ENCODE measurements at places on chromosomes 13 and 19.

DNA sequence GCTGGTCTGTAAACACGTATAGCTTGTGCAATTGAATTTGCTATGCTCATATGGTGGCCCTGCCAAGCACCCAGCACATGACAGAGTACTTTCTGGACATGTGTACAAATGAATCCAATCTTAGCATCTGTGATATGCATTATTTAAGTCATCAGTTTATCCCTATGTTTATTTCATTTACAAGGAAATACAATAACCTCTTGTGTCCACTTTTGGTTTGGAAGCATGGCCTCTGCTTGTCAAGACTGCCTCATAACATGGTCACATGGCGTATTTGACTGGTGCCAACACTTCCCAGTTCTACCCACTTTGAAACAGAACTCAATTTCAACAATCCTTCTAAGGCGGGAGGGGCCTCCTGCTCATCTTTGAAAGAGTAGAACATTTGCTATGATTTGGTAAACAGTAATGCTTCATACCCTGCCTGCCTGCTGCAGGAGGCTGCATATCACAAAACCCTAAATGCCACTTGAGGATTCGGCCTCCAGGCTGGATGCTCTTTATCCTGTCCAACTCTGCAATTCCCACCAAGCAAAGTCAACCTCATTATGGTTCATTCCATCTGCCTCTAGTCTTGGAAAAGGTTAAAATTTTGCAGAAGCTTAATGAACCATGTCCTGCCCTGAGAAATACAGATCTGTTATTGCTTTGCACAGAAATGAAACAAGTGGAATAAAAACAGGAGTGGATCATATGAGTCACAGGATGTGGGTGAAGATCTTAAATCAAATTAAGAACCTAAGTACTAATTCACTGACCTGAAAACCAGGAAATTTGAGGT lies 151.3 kb downstream of the CYSLTR2 start:
- no peak for DNase-seq

- no peak for DNase-seq
Observed at GRCh38 chr19:45878043-45878794, 7.7 kb downstream of the IRF2BP1 start.

DNA sequence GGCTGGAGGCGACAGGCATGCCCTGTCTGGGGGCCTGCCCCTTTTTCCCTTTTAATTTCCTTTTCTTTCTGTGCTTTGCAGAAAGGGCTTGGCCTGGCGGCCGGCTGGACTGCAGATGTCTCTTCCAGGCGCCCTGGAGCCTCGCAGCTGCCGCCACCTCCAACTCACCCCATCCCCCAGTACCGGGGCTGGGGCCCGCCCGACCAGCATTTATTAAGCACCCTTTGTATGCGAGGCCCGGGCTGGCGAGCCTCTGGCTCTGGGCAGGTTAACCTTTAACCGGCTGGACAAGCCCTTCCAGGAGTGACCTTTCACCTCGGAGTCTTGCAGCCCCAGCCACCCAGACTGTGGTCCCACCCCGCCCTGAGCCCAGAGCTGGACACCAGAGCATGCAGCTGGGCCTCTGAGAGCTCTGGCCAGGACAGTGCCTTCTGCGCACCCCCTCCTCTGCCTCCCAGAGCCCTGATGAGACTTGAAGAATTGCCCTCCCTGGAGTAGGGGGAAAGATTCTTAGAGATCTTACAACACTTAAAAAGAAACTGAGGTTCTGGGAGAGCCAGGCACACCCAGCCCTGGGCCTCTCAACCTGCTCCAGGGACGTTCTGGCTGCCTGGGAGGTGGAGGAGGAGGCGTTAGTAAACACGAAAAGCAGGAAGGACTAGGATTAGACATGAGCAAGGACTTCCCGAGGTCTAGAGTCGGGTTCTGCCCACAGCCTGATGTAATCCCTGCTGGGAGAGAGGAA lies 1.1 kb upstream of the NR2F6 start:
- no peak for DNase-seq

GRCh38 chr19:2332341-2333026 lies 4.0 kb downstream of the SPPL2B start:
- DNase-seq, result no peak

GRCh38 chr13:28579322-28579721 lies 79.6 kb upstream of the POMP start:
- DNase-seq, result no peak

GRCh38 chr13:40387775-40388174 lies 278.7 kb downstream of the FOXO1 start:
- DNase-seq, result no peak

- no peak for DNase-seq
Observed at GRCh38 chr13:99661791-99662190, 160.5 kb downstream of the TM9SF2 start.

DNA sequence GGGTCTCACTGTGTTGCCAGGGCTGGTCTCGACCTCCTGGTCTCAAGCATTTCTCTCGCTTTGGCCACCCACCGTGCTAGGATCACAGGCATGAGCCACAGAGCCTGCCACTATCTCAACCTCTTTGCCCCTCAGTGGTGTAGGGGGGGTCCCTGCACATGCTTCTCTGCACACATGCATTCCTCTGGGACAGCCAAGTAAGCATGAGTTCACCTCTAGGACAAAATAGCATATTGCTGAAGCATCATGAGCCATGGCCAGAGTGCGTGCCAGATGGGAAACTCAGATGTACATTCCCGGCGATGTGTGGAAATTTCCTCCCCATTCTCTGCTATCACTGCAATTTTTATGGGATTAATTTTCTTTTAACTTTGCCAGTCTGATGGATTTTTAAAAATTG lies 23.1 kb downstream of the CHAF1A start:
- DNase-seq, result no peak

DNA sequence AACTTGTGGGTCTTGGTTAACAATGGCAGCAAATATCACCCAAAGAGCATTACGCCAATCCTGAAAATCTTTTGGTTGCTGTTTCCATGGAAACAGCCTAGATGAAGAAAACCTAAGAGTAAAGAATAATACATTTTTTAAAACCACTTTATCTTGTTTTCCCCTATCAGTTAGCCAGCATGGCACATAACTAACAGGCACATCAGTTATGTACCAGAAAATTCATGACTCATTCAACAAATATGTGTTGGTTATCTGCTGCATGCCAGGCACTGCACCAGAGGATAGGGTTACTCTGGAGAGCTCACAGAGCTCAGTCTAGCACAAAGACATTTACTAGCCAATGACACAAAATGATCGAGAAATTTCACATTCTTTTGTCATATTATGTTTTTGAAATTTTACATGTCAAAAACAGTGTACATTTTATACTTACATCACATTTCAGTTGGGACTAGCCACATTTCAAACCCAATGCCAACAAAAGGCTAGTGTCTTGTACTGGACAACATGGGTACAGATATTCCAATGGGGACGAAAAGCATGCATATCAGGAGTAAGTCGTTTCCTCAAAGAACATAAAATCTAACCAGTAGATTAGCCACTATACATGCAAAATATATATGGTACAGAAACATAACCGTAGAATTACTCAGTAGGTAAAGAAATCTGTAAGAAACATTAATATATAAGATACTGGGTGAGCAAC lies 20.3 kb downstream of the LNX2 start:
- DNase-seq, result no peak

- DNase-seq, result no peak
Observed at GRCh38 chr13:29893438-29893837, 43.0 kb upstream of the UBL3 start.

DNA sequence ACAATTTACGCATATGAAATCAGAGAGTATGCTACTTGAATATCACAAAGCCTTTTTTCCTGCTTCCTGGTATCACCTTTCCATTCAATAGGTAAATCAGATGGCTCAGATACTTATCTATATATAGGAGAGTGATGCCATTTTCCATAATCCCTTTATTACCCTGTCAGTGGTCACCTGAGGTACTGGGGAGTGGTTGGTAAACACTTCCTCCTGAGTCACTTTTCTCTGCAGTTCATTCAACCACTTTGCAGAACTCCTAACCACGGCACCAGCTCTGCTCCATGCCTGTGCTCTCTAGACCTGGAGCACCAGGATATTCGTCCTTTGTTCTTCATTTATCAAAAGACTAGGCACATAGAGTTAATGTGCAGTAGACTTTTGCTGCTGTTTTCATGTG lies 748.5 kb upstream of the KLHL1 start:
- peak; percentile 9 for DNase-seq

- no peak for DNase-seq
Observed at GRCh38 chr13:38180126-38180525, 169.5 kb upstream of the UFM1 start.

DNA sequence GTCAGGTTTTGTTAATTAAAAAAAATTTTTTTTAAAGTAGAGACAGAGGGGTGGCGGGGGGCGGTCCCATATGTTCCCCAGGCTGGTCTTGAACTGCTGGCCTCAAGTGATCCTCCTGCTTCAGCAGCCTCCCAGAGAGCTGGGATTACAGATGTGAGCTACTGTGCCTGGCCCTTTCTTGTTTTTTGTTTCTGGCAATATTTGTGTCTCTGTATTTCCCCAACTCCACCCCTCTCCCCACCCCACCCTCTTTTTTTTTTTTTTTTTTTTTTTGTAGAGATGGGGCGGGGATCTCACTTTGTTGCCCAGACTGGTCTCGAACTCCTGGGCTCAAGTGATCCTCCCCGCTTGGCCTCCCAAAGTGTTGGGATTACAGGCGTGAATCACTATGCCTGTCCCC lies 600 bp upstream of the CAPN12 start:
- DNase-seq, result no peak

GRCh38 chr13:32086791-32087441 lies 55.3 kb downstream of the FRY start:
- no peak for DNase-seq

- no peak for DNase-seq
Observed at GRCh38 chr13:24671386-24672113, 8.7 kb upstream of the ATP12A start.

GRCh38 chr13:65808061-65808460 lies 1422.1 kb downstream of the PCDH9 start:
- DNase-seq, result no peak

GRCh38 chr13:109756778-109757177 lies 29.6 kb downstream of the IRS2 start:
- no peak for DNase-seq

DNA sequence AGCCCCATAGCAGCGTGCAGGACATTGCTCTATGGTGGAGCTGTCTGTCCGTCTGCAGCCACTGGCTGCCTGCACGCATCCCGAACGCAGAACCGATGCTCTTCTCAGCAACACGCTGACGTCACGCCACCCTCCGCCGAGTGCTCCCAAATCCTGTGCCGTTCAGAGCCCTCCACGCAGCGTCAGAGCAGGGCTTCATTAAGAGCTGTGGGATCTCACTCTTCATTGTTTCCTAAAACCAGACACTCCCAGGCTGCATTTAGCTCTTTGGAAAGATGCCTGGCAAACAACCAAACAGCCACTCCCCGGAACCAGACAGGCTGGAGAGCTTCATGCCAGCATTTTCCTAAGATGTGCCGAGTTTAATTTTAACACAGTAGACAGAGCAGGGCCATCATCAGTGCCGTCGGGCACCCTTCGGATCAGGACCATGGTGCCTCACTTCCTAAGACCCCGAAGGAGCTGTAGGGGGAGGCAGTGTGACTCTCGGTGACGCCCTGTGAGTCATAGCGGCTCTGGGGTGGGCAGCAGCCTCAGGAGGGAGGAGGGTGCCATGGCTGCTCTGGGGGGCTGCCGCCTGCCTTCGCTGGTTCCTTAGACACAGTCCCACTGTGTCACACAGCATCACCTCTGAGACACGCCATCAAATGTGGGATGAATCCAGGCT lies 131.5 kb upstream of the MCF2L start:
- no peak for DNase-seq

DNA sequence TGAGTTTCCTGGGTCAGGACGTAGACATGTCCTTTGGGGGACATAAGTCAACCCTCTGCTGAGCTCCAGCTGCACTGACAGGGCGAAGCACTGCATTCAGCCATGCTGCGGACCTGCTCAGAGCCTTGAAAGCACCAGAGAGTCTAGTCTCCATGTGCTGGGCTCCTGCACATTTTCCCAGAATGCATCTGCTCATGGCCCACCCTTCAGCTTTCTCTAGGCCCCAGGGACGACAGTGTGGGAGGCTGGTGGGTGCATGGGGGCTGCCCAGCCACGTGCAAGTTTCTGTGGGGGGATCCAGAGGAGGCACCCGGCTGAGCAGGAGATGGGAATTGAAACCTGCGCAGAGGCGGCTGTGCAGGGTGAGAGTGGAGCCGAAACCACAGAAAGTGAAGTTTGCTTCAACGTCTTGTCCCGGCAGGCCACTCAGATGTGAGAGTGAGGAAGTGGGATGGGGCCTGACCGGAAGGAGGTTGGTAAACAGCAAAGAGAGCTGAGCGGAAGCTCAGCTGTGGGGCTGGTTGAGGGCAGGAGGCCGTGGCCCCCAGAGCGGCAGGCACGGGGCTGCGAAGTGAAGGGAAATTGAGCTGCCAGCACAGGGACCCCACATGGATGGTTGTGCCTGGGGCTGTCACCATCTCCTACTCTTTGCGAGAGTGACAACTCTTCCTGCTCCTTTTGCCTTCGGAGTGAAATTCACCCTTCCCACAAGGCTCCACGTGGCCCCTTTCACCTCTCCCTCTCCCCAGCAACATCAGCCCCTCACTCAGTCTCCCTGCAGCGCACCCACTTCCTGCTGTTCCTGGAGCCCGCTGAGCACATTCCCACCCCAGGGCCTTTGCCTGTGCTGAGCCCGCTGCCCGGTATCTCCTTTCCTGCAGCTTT lies 11.8 kb downstream of the PGLS start:
- no peak for DNase-seq

DNA sequence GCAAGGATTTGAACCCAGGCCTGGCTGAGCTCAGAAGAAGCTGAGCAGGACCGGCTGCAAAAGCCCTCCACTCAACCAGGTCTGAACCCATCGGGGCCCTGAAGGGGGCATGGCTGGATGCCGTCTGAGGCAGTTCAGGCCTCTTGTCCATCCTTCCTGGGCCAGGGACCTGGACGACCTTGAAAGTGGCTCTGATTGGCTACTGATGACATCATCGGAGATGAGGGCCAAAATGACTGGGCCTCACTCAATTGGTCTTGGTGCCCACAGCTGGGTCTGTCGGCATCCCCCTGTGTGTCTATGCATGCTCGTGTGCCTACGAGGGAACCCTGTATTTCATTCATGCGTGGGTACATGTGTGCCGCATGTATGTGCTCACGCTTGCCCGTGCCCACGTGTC lies 71.8 kb downstream of the PTPRS start:
- no peak for DNase-seq

All from NCI-H1417 treated with DMSO at 0.1 percent for 48 hours (cell line).